ENCODE measurements at places on chromosomes 1 and 21. TPM values are rescaled to one million over a fixed set of nuclear protein-coding genes. Genes with fewer than 3 reads are reported as not detected.

TAL1 gene
- total RNA-seq: 121 TPM

TCEA3 gene
- 0.34 TPM for total RNA-seq

PROX1 gene
- 125 TPM for total RNA-seq

PLK3 gene
- total RNA-seq: 13.4 TPM

TRPM2 gene
- total RNA-seq: 0.43 TPM

HLX gene
- 5.2 TPM for total RNA-seq
